Stimulated activated CD8-positive, alpha-beta memory T cell treated with anti-CD3 and anti-CD28 coated beads, Interleukin-7, amount 100 ng/mL, for 1 hour (primary cell): ENCODE measurements at places on chromosomes 4 and X.

GRCh38 chr4:1012034-1012739 is 761 bp downstream of the FGFRL1 start:
- DNase-seq = no peak

DNA sequence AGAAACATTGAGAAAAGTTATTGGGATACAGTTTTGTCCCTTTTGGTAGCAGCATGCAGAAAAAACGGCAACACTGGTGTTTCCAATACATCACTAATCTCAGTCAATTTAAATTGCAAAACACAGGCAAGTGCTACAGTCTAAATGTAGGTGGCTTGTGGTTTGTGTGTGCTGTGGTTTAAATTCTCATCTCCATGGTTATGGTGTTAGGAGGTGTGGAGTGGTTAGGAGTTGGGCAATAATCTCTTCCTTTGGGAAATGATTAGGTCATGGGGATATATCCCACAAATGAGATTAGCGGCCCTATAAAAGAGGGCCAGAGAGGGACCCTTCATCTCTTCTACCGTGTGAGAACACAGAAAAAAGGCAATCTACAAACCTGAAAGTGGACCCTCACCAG is 1344.3 kb downstream of the ADGRL3 start:
- no peak for DNase-seq

DNA sequence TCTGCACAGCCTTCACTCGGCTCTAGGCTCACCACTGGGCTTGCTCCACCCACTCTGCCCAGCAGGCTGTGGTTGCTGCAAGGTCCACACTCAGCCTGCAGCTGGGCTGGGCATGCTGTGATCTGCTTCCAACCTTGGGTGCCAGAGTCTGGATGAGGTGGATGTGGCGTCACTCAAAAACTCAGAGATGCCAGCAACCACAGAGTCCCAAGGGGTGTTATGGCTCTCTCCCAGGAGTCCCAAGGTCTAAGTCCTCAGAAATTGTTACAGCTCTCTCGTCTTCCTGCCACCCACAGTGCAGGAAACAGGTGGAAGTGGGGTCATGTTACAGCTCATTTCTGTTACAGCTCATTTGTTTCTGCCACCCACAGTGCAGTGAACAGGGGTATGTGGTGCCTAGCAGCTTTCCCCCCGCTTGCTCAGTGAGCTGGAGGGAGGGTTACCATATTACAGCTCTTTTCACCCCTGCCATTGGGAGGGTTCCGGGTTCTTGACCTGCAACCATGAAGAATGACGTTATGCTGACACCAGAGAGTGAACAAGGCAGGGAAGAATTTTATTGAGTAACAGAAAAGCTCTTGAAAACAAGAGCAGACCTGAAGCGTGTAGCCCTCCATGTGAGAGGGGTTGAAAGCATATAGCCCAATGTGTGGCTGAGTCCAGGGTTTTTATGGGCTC is 893.9 kb downstream of the PCDH7 start:
- DNase-seq = no peak

DNA sequence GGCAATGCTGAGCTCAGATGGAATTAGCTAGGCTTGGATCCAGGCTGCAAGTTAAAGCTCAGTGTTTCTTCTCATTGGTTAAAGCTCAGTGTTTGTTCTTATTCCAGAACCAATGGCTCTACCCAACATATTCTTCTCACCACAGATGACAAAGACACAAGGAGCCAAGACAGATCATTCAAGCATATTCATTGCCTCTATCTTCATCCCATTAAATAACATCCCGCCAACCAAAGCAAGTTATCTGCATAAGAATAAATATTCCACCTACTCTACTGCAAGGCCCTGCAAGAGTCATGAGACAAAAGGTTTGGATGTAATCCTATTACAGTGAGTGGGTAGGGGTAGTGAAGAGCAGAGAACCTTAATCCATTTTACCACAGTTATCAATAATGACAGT is 766.5 kb downstream of the C4orf33 start:
- no peak for DNase-seq

DNA sequence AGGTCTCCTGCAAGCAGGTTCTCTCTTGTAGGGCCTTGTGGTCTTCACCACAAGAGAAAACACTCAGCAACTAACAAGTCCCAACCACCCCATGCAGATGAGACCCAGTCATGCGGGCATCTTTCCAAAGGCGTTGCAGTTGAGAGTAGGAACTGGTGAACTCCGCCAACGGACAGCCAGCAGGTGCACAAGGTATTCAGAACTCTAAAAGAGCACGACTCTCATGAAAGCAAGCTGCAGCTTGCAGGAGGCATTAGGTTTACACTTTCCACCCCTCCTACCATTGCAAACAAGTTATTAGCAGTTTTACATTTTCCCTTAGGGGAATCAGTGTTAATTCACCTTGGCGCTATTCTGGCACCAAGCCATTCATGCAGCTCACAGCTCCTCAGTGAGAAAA is 173.4 kb upstream of the KIT start:
- no peak for DNase-seq

DNA sequence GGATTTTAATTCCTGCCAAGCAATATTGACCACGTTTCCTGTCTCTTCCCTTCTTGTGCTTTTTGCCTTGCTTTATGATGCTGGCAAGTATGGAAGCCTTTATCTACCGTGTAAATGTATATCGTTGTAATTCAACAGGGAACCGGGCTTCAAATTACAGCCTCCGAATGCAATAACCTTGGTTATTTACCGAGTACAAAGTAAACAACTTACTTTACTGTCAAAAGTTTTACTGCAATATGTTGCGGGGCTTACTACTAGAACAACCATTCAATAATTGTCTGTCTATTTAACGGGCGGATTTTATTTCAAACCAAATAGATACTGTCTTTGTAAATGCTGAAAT is 73.1 kb downstream of the PALLD start:
- DNase-seq = no peak

DNA sequence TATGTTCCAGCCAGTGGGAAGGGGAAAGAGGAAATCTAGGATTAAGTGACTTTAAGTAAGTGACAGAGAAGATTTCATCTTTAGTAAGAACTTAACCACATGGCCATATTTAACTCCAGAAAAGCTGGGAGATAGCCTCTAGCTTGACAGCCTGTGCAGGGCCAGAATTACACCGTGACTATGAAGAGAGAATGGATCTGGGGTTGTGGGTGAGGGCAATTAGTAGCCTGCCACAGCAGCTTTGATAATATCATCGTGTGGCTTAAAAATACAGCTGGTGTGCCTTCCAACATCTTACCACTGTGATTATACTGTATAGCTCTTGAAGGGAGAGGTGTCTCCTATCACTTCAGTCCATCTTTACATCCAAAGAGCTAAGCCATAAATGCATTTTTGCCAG is 57.6 kb upstream of the TBC1D9 start:
- no peak for DNase-seq

DNA sequence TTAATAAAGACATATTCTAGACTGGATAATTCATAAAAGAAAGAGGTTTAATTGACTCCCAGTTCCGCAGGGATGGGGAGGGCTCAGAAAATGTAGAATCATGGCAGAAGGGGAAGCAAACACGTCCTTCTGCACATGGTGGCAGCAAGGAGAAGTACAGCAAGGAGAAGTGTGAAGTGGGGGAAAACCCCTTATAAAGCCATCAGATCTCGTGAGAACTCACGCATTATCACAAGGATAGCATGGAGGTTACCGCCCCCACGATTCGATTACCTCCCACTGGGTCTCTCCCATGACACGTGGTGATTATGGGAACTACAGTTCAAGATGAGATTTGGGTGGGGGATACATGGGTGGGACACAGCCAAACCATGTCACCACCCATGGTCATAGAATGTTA is 58.3 kb downstream of the MTNR1A start:
- DNase-seq = no peak

DNA sequence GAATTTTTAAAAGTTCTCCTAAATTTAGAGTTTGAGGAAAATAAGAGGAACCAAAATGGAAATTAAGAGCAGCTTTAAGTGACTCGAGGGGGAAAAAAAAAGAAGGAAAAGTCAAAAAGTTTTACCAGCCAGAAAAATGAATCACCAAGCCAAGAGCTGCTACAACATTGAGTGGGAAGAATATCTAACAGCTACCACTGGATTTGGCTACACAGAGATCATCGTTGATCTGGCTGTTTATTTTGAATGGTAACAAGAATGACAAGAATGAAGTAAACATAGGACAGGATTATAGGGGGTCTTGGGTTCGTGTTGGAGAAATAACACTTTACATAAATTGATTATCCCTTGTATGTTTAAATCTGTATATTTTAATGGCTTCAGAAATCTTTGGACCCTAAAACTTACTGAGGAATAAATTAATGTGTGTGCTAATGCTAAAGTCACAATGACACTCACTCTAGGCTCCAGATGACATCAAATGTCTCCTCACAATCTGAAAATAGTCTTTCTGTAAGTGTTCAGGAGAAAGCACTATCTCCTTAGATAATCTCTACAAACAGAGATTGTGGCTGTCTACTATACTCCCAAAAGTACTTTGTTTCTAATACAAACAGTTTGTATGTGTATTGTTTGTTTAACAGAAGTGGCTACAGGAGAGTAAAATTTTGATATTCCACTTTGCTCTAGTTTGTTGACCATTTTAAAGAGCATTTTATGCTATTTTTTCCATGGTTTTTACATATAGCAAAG is 3.1 kb upstream of the CSN3 start:
- no peak for DNase-seq

DNA sequence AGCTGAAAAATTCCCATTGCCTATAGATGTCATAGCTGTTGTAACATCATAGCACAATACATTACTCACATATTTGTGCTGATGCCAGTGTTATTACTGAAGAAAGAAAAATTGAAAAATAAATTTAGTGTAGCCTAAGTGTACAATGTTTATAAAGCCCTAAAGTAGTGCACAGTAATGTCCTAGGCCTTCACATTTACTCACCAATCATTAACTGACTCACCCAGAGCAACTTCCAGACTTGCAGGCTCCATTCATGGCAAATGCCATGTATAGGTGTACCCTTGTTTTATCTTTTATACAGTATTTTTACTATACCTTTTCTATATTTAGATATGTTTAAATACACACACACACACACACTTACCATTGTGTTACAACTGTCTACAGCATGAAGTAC is 265.4 kb upstream of the MAGEB18 start:
- DNase-seq = no peak

GRCh38 chr4:114601304-114602052 is 2.9 kb downstream of the UGT8 start:
- no peak for DNase-seq

- DNase-seq = no peak
Observed at GRCh38 chrX:63327788-63328187, 23.3 kb downstream of the SPIN4 start.
